ENCODE measurements at places on chromosomes 2 and 18.
A peak's percentile ranks its signal among the peaks of the same experiment; 100 is the strongest.

- no peak for DNase-seq
These were observed 120.7 kb upstream of the AGAP1 start for GRCh38 chr2:235373171-235373570.

DNA sequence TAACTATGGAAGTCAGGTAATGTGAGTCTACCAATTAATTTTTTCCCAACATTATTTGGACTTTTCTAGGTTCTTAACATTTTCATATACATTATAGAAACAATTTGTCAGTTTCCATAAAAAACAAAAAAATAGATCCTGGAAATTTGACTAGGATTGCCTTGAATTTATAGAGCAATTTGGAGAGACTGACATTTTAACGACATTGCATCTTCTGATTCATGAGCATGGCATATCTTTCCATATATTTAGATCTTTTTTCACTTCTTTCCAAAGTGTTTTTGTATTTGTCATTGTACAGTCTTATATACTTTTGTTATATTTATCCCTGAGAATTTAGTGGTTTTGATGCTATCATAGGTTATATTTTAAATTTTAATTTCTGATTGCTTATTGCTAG lies 42.0 kb downstream of the ANKRD12 start:
- DNase-seq: no peak

DNA sequence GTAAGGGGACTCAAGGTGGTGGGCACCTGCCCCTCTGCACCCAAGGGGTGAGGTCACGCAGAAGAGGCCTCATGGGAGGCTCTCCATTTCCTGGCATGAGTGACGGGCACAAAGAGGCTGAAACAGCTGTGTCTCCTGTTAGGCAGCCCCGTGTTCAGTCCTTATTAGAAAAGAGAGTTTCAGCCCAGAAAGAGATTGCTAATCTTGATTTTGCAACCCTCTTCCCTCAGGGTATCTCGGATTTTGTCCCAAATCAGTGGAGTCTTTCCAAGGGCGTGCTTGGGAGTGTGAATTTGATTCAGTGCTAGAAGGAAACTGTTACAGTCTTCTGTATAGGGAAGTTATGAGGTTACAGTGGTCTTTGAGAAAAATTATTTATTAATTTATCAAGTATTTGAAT lies 10.4 kb downstream of the TNFRSF11A start:
- no peak for DNase-seq

DNA sequence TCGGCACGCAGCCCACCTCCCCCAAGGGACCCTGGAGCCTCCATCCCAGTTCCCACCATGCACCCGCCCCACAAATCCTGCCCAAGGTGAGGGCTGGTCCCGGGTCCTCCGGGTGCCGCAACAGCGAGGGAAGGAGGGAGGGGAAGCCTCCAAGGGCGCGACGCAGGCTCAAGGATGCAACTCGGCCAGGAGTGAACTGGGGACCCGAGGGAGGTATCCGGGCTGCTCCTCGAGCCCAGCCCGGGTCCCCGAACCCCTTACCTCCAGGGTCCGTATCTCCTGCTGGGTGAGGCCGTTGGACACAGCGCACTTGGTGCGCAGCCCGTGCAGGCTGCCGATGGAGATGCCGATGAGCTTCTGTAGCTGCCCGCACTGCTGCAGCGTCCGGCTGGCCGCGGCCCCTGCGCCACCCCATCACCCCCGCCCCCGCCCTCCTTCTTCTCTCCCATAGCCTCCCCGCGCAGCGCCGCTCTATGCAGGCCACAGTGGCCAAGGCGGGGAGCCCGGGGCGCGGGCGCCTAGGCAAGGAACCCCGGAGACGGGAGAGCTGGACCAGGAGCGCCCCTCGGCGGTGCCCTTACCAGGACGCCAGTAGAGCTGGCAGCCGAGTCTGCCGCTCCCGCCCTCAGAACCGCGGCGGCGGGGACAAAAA lies 124.1 kb downstream of the ANKRD30BL start:
- DNase-seq: no peak

DNA sequence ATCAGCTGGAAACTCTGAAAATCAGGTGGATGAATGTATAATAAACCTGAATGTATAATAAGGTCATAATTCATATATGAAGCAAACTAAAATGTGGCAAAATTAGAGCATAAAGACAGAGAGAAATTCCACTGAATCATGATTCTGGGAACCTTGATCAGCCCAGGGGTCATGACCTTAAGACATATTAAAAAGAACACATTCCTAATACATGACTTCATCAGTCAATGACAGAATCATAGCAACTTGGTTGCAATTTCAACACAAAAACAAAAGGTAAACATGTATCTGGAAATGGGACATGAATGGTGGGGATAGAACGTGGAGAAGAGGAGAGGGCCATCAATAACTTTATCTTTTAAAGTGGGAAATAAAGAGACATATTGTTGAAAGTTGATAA lies 17.6 kb downstream of the AFF3 start:
- no peak for DNase-seq

- no peak for DNase-seq
These were observed 82.6 kb upstream of the ODC1 start for GRCh38 chr2:10530607-10531239.

- DNase-seq: no peak
These were observed 18.4 kb downstream of the ABI2 start for GRCh38 chr2:203346612-203347011.

DNA sequence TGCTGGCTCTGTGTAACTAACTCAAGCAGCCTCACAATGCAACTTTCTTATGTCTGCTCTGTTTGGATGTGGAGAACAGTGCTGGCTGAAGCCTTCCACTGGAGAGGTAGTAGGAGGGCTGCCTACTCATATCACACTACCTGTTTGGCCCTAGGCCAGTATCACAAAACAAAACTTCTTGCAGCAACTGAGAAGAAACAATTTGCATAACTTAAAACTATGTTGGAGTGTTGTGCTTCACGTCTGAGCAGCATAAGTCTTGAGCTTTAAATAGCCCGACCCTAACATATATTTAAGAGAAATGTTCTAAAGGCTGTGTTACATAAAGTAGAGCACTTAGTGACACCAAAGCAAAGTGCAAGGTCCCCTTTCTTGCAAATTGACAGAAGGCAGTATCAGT lies 204.9 kb upstream of the ACVR2A start:
- DNase-seq: no peak

- no peak for DNase-seq
These were observed 511 bp upstream of the ANKMY1 start for GRCh38 chr2:240558236-240558761.

GRCh38 chr2:33213244-33213643 lies 263.2 kb upstream of the RASGRP3 start:
- no peak for DNase-seq

GRCh38 chr2:172279813-172280212 lies 147.6 kb upstream of the ITGA6 start:
- DNase-seq: no peak

GRCh38 chr2:63614983-63615945 lies 26.5 kb downstream of the MDH1 start:
- DNase-seq: peak; percentile 5

DNA sequence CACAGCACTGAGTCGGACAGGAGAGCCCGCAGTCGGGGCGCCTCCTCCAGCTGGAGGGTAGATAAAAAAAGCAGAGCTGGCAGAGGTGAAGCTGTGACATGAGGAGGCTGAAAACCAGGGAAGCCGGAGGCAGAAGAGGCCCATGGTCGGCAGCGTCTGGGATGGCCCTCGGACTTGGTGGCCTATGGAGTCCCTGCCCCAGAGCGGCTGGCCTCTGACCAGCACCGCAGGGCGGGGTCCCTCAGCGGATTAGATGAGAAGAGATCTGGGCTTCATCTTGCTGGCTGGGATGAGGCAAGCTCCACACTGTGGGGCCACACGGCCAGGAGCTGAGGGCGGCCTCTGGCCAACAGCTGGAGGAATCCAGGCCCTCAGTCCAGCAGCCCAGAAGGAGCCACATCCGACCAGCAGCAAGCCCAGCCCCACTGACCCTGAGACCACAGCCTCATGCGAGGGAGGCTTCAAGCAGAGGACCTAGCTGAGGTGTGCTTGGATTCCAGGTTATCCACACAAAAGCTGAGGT lies 174.1 kb downstream of the EIPR1 start:
- no peak for DNase-seq

DNA sequence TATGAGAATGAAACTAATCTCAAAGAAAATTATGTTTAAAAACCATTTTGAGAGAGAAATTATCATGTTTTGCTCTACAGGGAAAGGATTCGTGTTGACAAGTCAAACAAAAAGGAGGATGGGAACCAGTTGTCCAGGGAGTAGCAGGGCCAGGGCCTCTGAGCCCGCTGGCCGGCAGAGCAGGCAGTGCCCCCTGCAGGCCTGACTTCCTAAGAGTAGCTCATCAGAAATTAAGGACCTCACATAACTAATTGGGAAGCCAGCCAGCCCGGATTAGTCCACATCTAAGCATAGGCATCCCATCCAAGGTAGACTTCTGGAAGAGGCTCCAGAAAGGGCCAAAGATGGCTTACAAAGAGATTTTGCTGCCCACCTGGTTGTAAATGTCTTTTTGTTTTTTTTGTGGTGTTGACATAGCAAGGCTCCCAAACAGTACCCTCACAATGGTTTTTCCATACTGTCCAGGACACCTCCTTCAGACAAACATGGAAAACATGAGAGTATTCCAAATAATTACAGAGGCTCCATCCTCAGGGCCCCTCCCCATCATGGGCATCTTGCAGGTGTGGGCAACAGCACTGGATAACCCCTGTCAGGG lies 241.2 kb upstream of the TANK start:
- peak; percentile 15 for DNase-seq

DNA sequence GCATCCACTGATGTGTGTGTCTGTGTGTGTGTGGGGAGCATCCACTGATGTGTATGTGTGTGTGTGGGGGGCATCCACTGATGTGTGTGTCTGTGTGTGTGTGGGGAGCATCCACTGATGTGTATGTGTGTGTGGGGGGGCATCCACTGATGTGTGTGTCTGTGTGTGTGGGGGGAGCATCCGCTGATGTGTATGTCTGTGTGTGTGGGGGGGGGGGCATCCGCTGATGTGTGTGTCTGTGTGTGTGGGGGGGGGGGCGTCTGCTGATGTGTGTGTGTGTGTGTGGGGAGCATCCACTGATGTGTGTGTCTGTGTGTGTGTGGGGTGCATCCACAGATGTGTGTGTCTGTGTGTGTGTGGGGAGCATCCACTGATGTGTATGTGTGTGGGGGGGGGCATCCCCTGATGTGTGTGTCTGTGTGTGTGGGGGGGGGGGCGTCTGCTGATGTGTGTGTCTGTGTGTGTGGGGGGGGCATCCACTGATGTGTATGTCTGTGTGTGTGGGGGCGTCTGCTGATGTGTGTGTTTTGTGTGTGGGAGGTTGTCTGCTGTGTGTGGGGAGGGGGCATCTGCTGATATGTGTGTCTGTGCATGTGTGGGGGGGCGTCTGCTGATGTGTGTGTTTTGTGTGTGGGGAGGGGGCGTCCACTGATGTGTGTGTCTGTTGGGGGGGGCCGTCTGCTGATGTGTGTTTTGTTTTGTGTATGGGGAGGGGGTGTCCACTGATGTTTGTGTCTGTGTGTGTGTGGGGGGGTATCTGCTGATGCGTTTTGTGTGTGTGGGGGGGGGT lies 125.9 kb downstream of the NFATC1 start:
- no peak for DNase-seq

DNA sequence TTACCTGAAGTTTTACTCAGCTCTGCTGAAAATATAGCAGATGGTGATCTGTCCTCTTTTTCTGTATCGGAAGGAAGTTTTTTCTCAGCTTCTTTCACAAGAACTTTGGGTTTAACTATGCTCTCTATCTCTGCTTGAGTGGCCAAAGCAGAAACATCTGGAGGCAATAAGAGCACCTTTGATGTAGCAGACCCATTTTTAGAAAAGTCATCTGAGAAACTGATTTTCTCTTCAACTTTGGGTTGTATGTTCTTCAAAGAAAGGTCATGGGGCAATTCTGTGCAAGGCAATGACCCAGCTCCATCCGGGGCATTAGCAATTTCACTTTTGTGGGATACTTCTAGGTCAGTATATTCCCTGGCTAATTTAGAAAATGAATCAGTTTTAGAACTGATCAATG lies 25.2 kb downstream of the RTN4 start:
- no peak for DNase-seq

DNA sequence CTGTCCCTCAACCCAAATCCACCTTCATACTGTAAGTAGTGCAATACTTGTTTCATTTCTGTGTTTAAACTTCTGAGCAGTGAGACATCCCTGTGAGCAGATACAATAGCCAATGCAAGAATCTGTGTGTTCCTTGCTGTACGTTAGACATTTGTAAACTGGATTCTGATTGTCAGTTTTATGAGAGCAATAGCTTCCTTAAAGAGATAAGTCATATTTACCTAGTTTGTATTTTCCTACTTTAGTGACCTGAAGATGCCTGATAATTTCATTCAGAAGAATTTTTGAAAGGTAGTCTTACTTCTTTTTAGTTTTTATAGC lies 90.7 kb downstream of the DPP4 start:
- no peak for DNase-seq

DNA sequence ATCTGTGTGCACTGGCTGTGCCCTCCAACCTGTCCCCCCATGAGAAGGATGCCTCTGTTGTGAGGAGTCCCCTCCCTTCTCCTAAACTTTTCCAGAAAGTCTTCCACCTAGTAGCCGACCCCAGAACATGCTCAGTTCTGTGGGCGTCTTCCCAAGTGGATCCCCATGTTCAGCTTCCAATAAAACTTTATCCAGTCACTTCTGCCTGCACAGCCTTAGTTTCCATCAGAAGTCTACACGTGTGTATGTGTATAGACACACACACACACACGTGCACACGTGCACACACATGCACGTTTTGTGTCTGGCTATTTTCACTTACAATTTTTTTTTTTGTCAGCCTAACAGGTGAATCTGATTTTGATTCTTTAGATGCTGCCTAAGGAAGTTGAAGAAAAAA lies 115.1 kb downstream of the RTP5 start:
- no peak for DNase-seq

GRCh38 chr2:75495862-75496261 lies 64.9 kb downstream of the EVA1A start:
- DNase-seq: no peak

- no peak for DNase-seq
These were observed 256.8 kb upstream of the ZEB2 start for GRCh38 chr2:144776766-144777165.

DNA sequence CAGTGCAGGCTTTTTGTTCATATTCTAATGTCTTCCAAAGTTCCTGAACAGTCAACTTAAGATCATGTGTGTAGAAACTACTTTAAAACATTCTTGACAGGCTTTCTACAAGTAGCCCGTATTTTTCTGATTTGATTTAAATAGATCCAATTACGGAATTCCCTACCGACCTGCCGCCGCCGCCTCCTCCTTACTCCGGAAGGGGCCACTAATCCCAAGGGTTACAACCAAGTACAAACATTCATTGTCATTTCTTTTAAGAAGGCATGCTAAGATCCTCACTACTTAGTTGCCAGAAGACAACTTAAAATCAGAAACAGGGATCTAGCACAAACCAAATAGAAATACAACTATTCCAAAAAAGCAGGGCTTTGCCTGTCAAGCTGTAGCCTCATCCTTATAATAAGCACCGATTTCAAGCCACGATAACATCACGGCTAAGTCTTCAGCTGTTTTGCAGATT lies 784 bp downstream of the WDR33 start:
- peak; percentile 21 for DNase-seq

DNA sequence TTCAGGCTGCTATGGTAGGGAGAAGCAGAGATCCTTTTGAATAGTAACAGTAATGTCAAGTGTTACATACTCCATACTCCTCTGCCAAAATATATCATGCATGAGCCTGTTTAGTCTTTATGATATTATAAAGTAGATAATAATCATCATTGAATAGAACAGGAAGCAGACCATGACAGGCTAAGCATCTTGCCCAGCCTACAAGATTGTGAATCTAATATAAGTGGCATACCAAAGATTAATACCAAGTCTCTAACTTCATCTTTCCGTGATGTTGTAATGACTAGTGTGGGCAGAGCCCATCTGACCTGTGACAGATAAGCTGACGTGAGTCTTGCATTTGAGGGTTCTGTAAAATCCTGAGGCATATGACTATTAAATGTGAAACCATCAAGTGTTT lies 13.1 kb downstream of the NDUFB3 start:
- no peak for DNase-seq
